ENCODE measurements at places on chromosomes 6 and 20. TPM values are rescaled to one million over a fixed set of nuclear protein-coding genes. Genes with fewer than 3 reads are reported as not detected.

Gene PSORS1C1
- total RNA-seq = not detected

Gene SLC44A4
- total RNA-seq = not detected

Gene TCP11
- total RNA-seq = not detected

Gene FNDC1
- total RNA-seq = not detected

Gene SMAP1
- 35.4 TPM for total RNA-seq

All from natural killer cell (primary cell).